Activated naive CD4-positive, alpha-beta T cell treated with anti-CD3 and anti-CD28 coated beads, Interleukin-2, amount 50 U/mL, for 16 hours (primary cell): ENCODE measurements at places on chromosomes 11 and 22.

GRCh38 chr11:1206391-1207271, 16.2 kb upstream of the MUC5B start:
- no peak for DNase-seq

- DNase-seq, result no peak
Measured at GRCh38 chr11:27028561-27028965, 12.1 kb upstream of the BBOX1 start.

GRCh38 chr11:57568330-57568766, 876 bp upstream of the UBE2L6 start:
- no peak for DNase-seq

GRCh38 chr11:61645179-61645868, 34.9 kb upstream of the DAGLA start:
- DNase-seq, result no peak

DNA sequence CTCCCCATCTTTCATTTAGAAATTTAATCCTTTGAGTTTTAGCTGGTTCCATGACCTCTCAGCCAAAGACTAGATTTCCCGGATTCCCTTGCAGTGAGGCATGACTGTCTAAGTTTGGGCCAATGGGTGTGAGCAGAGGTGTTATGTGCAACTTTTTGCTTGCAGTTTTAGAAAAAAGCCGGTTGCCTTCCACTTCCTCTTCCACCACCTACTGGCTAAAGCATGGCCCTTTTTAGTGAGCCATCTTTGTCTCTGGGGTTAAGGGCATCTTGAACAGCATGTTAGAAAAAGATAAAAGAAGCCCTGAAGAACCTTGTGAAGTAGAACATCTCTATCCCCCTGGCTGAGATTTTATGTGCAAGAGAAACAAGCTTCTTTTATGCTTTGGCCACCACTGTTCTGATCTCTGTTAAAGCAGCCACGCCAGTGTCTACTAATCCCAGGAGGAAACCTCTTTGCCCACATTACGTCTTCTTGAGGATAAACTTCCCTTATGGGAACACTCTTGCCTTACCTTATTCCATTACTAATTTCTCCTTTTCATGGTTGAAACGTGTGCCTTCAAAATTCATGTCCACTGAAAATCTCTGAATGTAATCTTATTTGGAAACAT, 279.9 kb downstream of the TENM4 start:
- DNase-seq, result no peak

- no peak for DNase-seq
Measured at GRCh38 chr11:83523676-83524075, 237.5 kb upstream of the CCDC90B start.

DNA sequence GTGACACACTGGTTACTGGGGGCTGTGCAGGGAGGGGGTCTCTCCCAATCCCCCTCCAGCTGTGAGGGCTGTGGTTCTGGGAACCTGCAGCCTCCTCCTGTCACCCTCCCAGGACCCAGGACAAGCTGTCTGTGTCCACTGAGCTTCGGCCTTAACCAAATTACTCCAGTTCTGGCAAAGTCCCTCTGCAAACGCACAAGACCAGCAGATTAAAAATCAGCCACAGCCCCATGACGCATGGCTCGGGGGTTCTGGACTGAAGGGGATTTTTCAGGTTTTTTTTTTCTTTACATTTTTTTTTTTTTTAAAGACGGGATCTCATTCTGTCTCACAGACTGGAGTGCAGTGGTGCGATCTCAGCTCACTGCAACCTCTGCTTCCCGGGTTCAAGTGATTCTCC, 32.2 kb upstream of the A4GALT start:
- no peak for DNase-seq

DNA sequence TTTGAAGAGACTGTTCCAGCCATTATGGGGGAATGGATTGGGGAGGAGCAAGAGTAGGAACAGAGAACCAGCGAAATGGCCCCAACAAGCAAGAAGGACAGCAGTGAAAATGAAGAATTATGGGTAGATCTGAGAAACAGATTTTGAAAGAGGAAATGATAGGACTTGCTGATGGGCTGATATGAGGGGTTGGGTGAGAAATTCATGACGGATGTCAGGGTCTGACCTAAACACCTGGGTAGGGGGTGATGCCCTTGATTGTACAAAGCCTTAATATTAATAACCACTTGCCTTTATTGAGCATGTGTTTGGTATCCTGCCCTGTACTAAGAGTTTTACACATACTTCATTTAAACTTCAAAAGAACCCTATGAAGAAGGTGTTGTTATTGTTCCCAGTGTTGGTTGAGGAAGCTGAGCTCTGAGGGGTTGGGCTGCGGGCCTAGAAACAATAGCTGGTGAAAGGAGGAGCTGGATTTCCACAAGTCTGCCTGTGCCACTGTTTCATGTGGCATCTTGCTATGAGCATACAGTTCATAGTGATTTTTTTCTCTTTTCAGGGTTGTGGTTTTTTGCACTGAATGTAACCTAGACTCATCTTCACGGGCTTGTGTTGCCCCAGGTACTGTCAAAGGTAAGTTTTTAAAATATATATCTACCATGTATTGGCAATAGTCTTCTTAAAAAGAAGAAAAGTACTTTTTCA, 61.1 kb upstream of the TNRC6B start:
- DNase-seq, result peak; percentile 25

GRCh38 chr11:96960926-96961325, 571.1 kb downstream of the JRKL start:
- no peak for DNase-seq

- no peak for DNase-seq
Measured at GRCh38 chr11:27497284-27497866, 9.2 kb downstream of the LIN7C start.

DNA sequence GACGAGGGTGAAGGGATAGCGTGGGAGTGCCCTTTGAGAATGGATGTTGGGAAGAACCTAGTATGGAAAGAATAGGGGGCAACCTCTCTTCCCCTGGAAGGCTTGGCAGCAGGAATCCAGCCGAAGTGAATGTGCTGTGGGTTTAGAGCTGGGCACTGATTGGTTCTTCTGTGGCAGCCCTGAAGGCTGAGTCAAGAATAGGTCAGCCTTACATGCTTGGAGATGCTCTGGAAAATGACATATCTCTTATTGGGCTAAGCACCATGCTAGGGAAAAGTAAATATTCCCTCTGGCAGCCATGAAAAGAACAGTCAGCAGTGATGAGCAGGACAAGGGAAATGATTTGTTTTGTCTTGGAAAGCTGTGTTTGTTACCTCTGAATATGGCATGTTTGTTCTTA, 149.5 kb downstream of the COMMD9 start:
- no peak for DNase-seq

GRCh38 chr11:2860636-2861035, 24.9 kb downstream of the CDKN1C start:
- DNase-seq, result no peak

DNA sequence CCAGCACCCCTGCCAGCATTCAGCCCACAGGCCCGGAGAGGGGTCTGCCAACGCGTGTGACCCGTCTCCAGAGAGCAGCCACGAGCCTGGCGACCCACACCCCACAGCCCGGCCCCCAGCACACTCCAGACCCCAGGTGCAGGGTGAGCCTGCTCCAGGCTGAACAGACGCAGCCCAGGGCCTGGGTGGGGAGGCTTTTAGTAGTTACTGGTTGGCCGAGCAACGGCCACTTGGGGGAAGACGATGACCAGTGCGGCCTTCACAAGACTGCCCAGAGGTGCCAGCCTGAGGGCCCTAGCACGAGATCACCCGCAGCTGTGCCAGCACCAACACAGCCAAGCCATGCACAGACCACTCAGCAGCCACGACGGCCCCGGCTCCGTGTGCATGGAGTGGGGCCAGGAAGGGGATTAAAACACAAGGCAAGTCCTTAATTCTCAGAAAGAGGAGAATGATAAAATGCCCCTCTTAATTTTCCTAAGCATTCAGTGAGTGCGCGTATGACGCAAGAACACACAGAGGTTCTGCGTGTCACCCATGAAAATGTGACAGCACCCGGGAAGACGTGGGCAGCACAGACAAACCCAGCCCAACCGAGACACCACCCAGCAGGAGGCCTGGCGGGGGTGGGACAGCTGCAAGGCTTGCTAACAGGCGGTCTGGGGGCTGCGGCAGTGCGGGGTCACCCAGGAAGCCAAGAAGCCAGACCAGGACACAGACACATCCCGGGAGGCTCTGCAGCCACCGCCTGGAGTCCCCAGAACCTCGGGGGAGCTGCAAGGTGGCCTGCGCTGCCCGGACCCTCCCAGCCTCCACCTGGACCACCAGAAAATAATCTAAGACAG, 47.6 kb downstream of the BRD1 start:
- DNase-seq, result no peak

- no peak for DNase-seq
Measured at GRCh38 chr11:126929179-126930061, 71.2 kb downstream of the KIRREL3 start.

- no peak for DNase-seq
Measured at GRCh38 chr11:27329867-27330632, 33.0 kb downstream of the CCDC34 start.

GRCh38 chr11:78269806-78270205, 81.1 kb downstream of the USP35 start:
- DNase-seq, result no peak

DNA sequence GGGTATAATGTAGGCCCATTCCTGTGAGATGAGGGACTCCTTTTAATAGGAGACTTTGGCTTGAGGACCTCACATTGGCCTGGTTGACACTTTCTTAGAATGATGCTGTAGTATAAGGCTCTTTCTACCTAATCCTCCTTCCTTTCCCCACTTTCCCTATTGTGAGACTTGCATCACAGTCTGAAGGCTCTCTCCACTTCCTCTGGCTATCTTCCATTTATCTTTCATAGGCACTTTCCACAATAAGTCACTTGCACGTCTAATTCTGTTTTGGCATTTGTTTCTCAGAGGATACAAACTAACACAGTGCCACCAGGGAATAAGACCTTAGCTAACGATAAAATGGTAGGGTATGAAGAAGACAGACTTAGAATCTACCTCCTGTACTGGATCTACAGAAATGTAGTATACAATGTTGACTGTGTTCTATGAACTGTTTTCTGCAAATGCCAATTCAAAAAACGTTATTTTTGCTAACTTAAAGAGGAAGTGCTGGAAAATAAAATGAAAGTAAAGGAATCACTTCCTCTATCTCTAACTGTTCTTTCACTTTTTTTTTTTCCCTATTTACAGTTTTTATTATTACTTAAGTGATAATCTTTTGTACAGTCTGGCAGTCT, 17.9 kb upstream of the PDE3B start:
- DNase-seq, result no peak

DNA sequence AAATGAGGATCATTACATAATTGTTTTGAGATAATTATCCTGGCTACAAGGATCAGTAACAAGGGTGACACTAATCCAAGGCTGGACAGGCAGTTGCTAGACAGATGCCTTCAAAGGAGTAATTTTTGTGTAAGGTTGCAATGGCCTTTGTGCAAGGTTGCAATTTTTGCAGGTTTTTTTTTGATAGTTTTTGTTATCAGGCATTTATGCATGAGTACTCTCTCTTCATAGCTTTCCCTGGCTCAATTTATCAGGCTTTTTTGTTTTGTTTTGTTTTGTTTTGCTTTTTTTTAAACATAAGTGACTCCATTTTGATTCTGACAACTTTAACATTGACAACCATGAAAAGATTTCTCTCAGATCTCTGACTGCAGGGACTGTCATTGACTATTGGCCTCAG, 110.2 kb downstream of the SWAP70 start:
- no peak for DNase-seq
